ENCODE measurements at places on chromosomes 1 and 21.
A peak's percentile ranks its signal among the peaks of the same experiment; 100 is the strongest.

- DNase-seq: no peak
Observed at GRCh38 chr1:211169353-211169752, 35.4 kb upstream of the KCNH1 start.

- no peak for DNase-seq
Observed at GRCh38 chr1:192162376-192162775, 4.1 kb downstream of the RGS18 start.

DNA sequence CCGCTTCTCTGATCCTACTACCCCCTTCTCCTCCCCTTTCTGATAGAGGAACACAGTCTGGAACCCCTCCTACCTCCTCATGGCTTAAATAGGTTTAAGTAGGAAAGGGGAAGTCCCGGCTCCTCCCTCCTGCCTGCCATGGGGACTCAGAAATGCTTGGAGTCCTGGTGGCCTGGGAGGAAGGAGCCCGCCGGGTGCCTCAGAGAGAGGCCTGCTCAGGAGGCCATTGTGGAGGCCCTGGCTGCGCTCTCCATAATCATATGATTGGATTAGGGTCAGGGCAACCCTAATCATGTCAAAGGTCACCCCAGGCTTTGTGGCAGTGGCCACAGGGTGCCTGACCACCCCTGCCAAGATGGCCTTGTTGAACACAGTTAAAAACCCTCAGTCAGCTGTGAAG lies 29.0 kb downstream of the WNT3A start:
- DNase-seq: no peak

DNA sequence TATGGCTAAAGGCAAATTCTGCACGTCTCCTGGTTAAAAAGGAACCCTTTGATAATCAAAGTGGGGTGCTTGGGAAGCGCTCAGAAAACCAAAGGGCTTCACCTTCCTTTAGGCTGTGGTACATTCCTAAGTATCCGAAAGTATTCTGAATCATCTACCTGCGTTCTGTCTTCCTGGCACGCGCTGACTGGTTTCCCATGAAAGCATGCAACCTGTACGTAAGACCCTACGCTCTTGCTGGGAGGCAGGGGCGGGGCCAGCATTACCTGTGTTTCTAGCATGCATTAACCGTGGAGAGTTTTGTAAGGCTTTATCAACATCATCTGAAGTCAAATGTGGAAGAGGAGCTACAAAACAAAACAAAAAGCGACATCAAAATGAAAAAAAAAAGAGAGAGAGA lies 96.0 kb downstream of the ERG start:
- DNase-seq: no peak

DNA sequence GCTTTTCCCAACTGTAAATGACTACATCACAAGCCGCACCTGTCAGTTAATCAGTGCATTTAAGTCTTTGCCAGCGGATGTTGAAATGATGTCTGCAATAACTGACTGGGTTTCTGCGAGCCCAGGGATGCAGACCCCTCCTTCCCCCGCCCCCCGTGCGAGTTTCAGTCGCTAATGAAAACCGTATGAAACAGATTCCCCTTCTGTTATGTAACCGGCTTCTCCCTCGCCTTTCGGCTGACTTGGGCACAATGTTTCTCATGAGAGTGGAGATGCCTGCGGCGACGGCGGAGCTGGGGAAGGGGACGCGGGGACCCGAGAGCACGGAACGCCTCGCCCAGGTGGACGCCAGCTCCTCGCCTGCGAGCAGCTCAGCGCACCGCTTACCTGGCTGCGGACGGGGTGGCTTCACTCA lies 753 bp downstream of the KCNJ6 start:
- DNase-seq: no peak

DNA sequence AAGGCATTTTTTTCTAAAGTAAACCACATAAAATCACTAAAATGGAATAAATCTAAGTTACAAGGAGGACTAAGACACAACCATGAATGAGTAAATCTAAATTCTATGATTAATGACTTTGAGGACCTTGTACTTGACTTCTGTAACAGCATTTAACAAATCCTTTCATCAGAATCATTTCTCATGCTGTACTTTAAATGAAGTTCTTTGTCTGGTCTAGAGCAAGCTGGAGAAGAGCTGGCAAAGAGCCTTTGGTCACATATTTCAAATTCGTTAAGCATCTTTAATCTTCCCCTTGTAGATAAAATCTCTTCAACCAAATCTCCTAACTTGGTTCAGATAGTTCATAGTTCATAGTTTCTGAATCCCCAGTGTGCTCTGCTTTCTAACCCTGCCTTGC lies 405.4 kb downstream of the PTPRC start:
- no peak for DNase-seq

GRCh38 chr1:28144203-28145135 lies 32.0 kb downstream of the PTAFR start:
- DNase-seq: no peak

DNA sequence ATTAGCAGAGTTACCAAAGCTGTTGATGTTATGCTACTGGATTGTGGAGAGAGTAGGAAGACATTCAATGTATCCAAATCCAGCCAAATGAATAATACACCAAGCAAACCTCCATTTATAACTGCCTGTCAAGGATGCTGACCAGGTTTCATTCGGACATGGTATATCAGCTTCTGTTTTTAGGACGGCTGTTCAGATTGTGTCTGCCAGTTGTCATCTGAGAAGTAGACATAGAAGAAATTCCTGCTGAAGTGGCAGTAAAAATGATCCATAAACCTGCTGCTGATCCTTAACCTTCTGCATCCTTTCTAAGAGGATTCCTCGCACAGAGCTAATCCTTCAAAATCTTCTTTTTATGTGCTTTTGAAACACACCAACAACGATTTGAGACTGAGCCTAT lies 663.6 kb upstream of the PLXNA2 start:
- DNase-seq: no peak

- DNase-seq: peak; percentile 59
Observed at GRCh38 chr1:108561689-108562326, 1.9 kb downstream of the EEIG2 start.

DNA sequence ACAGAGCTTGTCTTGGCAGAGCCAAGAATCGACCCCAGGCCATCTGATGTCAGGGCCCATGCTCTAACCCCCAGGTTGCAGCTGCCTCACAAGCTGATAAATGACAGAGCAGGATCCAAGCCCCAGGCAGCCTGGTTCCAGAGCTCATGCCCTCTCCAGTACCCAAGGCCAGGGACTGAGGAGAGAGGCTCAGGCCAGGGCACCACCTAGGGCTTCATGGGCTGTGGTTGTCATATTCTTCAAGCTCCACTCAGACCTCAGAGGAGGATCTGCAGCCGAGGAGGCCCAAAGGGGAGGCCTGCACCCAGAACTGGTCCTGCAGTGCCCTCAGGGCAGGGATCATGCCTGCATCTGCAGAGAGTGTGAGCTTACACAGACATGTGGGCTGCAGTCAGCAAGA lies 301.1 kb downstream of the MATN1 start:
- DNase-seq: no peak

GRCh38 chr1:2320006-2320405 lies 71.3 kb downstream of the MORN1 start:
- no peak for DNase-seq

GRCh38 chr1:230094746-230095145 lies 27.7 kb downstream of the GALNT2 start:
- DNase-seq: no peak

GRCh38 chr1:233215135-233215760 lies 80.3 kb downstream of the PCNX2 start:
- DNase-seq: no peak

- DNase-seq: no peak
Observed at GRCh38 chr21:22536509-22536908, 1538.3 kb downstream of the NCAM2 start.

DNA sequence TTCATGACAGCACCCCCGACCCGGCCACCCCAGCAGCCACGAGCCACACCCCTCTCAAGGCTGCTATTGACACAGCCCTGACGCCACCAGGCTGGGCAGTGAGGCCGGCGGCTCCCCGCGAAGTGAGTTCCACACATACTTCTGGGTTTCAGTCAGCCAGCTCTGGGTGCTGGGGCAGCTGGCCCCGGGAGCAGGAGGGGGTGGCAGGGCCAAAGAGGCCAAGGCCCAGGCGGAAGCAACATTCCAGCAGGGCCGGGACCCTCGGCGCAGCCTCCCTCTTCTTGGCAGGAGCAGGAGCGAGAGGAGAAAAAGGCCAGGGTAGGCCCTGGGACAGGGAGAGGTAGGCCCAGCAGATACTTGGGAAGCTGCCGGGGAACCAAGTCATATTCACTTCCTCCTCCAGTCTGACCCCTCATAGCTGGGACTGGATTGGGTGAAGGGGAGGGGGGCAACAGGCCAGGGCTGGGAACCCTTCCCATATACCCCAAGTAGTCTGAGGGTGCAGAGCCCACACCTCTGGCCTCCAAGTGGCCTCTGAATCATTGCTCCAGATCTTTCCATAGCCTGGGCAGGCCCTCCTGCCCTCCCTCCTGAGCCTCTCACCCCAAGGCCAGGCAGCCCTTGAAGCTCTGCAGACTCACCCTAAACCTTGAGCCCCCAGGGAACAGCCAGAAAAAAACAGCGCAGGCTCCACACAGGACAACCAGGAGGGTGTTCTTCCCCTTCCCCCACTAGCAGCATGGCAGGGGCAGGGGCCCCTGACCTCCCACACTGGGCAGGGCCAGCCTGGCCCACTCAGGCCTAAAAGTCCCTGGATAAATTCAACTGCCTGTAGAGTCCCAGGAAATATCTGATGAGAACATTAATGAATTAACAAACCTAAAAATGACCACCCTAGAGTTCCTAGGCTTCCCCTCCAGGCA lies 5.7 kb downstream of the HSPG2 start:
- no peak for DNase-seq

- no peak for DNase-seq
Observed at GRCh38 chr1:208081972-208082371, 162.2 kb downstream of the PLXNA2 start.

GRCh38 chr1:24932284-24932683 lies 2.2 kb upstream of the RUNX3 start:
- DNase-seq: no peak

DNA sequence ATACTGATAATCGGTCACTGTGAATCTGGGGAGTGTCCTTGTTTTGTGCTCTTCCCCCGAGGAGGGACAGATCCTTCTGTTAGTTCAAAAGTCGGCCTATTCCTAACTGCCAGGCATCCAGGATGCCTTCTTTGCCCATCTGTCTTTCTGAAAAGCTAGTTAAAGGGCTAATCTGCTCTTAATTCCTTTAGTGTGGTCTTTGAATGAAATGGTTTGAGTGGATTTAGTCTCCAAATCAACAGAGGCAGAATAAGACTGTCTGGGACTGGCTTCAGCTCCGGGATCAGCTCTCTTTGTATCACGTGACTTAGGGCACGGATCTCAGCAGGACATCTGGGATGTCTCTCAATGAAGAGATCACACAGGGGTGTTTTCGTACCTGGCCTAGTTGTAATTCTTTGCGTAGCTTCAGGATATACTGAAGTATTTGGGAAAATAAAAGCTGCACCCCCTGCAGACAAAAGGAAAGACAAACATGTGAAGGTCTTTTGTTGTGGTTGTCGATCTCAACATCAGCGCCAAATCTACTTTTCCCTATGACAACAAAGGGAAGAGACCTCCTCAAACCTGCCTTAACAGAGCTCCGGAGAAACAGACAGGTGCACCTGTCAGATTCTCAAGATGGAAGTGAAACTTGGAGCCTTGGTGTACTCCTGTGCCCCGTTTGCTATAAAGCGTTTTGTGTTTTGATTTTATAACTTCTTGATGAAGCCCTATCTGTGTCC lies 97.9 kb downstream of the ERG start:
- no peak for DNase-seq

DNA sequence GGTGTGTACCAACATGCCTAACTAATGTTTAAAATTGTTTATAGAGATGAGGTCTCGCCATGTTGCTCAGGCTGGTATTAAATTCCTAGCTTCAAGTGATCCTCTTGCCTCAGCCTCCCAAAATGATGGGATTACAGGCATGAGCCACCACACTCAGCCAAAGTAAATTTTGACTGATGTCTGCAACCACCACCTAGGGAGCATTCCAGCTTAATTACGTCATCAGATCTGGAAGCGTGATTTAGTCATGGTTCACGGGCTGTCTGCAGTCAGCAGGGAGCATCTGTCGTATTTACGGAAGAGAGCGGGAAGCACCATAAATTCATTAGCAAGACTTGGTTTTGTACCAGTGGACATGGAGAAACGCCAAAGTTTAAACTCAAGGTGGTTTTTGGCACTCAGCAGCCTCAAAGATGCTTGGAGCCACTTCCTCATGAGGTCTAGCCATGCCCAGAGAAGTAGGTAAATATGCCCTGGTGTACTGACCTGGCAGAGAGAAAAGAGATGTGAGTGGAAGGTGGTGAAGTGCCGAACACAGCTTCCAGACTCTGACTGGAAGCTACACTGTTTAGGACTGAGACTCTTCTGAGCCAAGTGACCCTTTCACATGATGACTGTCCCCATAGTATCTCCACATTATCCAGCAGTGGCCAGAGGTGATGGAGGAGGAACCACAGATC lies 60.8 kb upstream of the SLC35F3 start:
- no peak for DNase-seq

DNA sequence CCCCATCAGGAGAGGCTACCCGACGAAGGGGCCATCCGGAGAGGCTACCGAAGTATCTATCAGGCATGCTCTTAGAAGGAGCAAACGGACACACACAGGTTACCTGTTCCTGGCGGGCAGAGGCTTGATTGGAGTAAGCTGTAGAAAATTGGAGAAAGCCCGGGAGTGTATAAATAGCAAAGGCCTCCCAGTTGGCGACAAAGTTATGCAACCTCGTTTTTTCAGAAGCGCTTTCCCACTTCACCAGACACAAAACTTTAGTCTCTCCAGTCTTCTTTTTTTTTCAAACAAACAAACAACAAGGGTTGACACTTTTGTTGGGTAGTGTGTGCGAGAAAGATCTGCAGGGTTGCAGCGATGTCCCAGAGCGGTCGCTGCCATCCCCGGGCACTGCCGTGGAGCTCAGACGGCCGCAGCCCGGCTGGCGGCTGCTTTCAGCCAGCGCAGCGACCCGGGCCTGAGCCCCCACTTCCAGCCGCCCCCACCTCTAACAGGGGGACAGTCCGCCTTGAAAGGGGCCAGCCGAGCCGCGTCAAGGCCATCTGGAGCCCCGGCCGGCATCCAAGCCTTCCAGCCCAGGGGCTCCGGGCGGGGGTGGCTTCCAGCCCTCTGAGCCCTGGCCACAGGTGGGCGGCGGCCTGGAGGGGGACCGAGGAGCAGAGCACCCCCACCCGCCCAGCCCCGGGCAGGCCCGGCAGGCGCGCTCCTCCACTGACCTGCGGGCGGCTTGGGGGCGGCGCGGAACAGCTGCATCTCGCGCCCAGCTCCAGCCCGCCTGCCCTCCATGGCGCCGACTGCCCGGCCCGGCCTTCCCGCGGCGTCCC lies 616 bp downstream of the MCOLN3 start:
- no peak for DNase-seq

GRCh38 chr1:160544647-160545046 lies 21.6 kb upstream of the SLAMF6 start:
- DNase-seq: no peak

DNA sequence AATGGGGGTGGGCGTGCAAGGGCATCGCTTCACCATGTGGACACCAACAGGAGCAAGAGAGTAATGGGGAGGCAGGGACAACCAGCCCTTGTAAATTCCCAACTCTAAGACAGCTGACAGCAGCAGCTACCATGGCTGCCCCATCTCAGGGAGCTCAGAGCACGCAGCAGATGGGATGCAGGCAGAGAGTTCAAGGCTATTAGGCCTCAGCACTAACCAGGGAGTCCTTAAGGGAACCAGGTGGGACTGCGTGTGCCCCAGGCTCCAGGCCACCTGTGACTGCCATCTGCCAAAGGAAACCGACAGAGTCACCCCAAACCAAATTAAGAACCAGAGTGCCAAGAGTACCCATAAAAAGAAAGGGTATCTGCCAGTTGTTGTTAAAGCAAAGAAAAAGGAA lies 33.7 kb upstream of the PRDM2 start:
- no peak for DNase-seq
